ENCODE measurements at places on chromosomes 5 and 9.
A peak's percentile ranks its signal among the peaks of the same experiment; 100 is the strongest.

DNA sequence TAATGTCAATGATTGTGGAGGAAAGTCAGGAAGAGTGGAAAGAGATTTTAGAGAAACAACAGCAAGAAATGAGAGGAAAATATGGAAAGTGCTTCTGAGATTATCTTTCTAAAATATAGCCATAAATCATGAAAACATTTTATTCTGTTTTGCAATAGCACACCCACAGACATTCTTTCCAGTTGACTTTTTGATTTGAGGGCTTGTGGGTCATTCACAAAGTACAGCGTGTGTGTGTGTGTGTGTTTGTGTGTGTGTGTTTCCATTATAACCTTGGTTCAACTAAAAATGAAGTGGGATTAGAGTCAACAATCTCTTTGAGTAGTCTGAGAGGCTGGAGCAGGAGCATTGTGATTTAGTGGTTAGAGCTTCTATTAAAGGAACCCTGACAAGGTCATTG is 116.6 kb upstream of the GAS1 start:
- H3K4me3 ChIP-seq: no peak overlapping the region
- H3K27me3 ChIP-seq: peaks cover 5% of the 10 kb centered on the region
- H3K4me1 ChIP-seq: peaks cover 31% of the 10 kb centered on the region
- DNase-seq: no peak
- peaks cover 2% of the 10 kb centered on the region for H3K36me3 ChIP-seq

DNA sequence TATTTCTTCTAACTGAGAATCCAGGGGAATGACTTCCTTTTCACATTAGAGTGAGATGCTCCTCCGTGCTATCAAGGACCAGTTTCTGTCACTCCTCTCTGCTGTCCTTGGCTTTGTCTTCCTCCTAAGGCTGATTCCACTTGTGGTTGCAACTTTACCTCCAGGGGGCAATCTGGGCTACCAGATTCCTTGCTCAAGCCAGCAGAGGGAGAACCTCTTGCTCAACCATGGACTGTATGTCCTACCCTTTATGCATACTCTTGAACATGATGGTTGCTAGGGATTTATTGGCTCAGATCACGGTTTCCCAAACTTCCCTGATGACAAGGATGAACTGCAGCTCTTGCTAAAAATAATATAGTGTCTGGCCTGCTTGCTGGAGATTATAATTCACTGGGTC is 24.0 kb downstream of the NNT start:
- H3K27ac ChIP-seq: no peak overlapping the region
- peaks cover 12% of the 10 kb centered on the region for H3K4me1 ChIP-seq
- H3K27me3 ChIP-seq: no peaks in the 10 kb centered on the region

DNA sequence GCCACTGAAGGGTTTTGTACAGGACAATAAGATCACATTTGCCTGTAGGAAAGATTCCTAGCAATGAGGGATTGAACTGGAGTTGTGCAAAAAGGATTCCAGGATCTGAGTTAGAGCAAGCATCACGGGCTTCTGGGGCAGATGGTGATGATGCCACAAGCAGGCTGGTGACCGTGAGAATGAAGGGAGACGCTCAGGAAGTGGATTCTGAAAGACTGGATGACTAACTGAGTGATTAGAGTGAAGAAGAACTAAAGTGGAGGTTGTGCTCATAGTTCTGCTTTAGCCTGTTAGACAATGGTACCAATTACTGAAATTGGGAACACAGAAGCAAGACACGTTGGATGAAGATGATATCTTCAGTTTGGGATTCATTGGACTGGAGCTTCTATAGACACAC is 168.2 kb downstream of the CD180 start:
- H3K36me3 ChIP-seq: peaks cover 10% of the 10 kb centered on the region
- no peak overlapping the region for H3K27ac ChIP-seq
- H3K4me3 ChIP-seq: no peak overlapping the region
- H3K4me1 ChIP-seq: peaks cover 65% of the 10 kb centered on the region
- no peak for DNase-seq

- no peak overlapping the region for H3K4me3 ChIP-seq
- H3K27me3 ChIP-seq: peaks cover 4% of the 10 kb centered on the region
- no peak overlapping the region for H3K27ac ChIP-seq
- peaks cover 13% of the 10 kb centered on the region for H3K4me1 ChIP-seq
- peaks cover 25% of the 10 kb centered on the region for H3K36me3 ChIP-seq
- no peak for DNase-seq
These were observed 212.1 kb downstream of the SLF1 start for GRCh38 chr5:94830520-94830919.

- no peak for DNase-seq
- H3K27me3 ChIP-seq: no peaks in the 10 kb centered on the region
- H3K4me3 ChIP-seq: no peak overlapping the region
- peak overlapping the region; percentile 10 for H3K27ac ChIP-seq
- peaks cover 13% of the 10 kb centered on the region for H3K4me1 ChIP-seq
These were observed 97.6 kb upstream of the GRHPR start for GRCh38 chr9:37324691-37325490.

DNA sequence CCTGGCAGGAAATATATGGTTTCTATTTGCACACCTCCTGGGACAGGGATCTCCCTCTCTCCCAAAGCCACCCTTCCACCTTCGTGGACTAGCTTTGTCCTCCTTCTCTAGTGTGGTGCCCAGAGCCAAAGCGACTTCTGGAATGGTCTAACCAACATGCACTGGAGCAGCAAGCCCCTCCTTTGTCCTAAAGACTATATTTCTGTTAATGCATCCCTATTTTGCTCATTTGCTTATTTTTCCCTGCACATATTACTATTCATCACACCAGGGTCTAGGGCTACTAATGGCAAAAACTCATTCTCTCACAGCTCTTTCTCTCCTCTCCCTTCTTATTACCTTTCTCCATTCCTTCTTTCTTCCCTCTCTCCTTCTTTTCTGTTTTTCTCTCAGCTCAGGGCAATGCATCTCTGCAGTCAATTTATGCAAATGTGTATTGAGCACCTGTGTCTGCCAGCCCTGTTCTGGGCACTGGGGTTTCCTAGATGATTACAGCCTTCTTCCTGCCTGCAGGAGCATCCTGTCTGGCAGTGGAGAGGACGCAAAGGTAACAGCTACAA is 2.8 kb upstream of the NEURL1B start:
- no peaks in the 10 kb centered on the region for H3K36me3 ChIP-seq
- no peak for DNase-seq
- peaks cover 62% of the 10 kb centered on the region for H3K27me3 ChIP-seq
- no peak overlapping the region for H3K4me3 ChIP-seq
- H3K4me1 ChIP-seq: peaks cover 25% of the 10 kb centered on the region

DNA sequence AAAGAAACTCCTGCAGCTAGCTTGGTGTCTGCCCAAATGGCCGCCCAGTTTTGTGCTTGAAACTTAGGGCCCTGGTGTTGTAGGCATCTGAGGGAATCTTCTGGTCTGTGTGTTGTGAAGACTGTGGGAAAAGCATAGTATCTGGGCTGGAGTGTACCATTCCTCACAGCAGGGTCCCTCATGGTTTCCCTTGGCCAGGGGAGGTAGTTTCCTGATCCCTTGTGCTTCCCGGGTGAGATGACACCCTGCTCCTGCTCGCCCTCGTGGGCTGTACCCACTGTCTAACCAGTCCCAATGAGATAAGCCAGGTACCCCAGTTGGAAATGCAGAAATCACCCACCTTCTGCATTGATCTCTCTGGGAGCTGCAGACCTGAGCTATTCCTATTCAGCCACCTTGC is 182.8 kb downstream of the GDNF start:
- H3K27ac ChIP-seq: no peak overlapping the region
- peaks cover 46% of the 10 kb centered on the region for H3K36me3 ChIP-seq
- no peaks in the 10 kb centered on the region for H3K4me1 ChIP-seq
- no peak for DNase-seq

- H3K27ac ChIP-seq: peak overlapping the region; percentile 80
- H3K4me3 ChIP-seq: no peak overlapping the region
- peaks cover 32% of the 10 kb centered on the region for H3K27me3 ChIP-seq
- H3K4me1 ChIP-seq: peaks cover 55% of the 10 kb centered on the region
These were observed 50.6 kb downstream of the DMRT1 start for GRCh38 chr9:892123-892522.

GRCh38 chr9:134782921-134783698 is 97.5 kb upstream of the FCN2 start:
- no peaks in the 10 kb centered on the region for H3K36me3 ChIP-seq
- DNase-seq: no peak
- no peaks in the 10 kb centered on the region for H3K27me3 ChIP-seq

DNA sequence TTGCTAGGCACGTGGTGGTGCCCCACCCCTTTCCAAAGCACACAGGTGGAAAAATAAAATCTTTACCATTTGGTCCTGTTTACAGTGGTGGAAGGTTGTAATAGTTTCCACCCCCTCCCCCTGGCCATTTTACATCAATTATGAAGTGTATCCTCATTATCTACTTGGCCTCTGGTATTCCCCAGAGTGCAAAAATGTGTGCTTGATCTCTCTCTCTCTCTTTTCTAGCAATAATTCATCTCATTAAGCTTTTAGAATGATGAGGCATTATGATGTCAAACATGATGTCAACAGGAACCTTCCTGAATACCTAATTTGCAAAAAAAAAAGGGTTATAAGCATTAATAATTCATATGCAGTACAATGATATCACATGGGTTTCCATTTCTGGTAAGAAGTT is 3.1 kb downstream of the PDE8B start:
- DNase-seq: no peak
- H3K27me3 ChIP-seq: peaks cover 78% of the 10 kb centered on the region
- no peak overlapping the region for H3K4me3 ChIP-seq
- no peak overlapping the region for H3K27ac ChIP-seq
- H3K4me1 ChIP-seq: peaks cover 14% of the 10 kb centered on the region
- no peaks in the 10 kb centered on the region for H3K36me3 ChIP-seq

GRCh38 chr9:136267261-136268111 is 21.9 kb upstream of the QSOX2 start:
- H3K27ac ChIP-seq: no peak overlapping the region
- peaks cover 42% of the 10 kb centered on the region for H3K27me3 ChIP-seq
- H3K36me3 ChIP-seq: no peaks in the 10 kb centered on the region
- H3K4me3 ChIP-seq: peak overlapping the region; percentile 48

DNA sequence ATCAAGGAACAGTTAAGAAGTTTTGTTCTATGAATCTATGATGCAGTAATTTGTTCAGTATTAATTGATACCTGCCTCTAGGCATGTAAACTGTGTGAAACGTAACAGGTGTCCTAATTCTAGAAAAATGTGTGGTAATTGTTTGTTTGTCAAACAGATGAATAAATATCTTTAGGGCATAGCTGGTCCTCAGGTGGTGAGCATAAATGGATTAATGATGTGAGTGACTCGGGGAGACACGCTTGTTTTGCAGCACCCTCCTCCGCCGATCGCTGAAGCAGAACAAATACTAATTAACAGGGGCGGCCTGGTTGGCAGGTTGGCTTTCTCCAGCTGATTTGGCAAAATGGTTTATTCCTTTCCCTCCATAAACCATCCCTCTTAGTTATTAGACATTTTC is 88.8 kb downstream of the TLE4 start:
- H3K36me3 ChIP-seq: peaks cover 29% of the 10 kb centered on the region
- DNase-seq: peak; percentile 30
- peak overlapping the region; percentile 55 for H3K27ac ChIP-seq
- peaks cover 99% of the 10 kb centered on the region for H3K4me1 ChIP-seq
- peak overlapping the region; percentile 25 for H3K4me3 ChIP-seq
- peaks cover 3% of the 10 kb centered on the region for H3K27me3 ChIP-seq

- H3K27me3 ChIP-seq: no peaks in the 10 kb centered on the region
- DNase-seq: peak; percentile 36
- no peak overlapping the region for H3K27ac ChIP-seq
These were observed 8.0 kb upstream of the PCA3 start for GRCh38 chr9:76756268-76756640.

GRCh38 chr9:28407351-28407750 is 834.1 kb upstream of the C9orf72 start:
- H3K36me3 ChIP-seq: no peaks in the 10 kb centered on the region
- no peak for DNase-seq
- peaks cover 4% of the 10 kb centered on the region for H3K27me3 ChIP-seq
- H3K4me1 ChIP-seq: no peaks in the 10 kb centered on the region
- H3K4me3 ChIP-seq: no peak overlapping the region

DNA sequence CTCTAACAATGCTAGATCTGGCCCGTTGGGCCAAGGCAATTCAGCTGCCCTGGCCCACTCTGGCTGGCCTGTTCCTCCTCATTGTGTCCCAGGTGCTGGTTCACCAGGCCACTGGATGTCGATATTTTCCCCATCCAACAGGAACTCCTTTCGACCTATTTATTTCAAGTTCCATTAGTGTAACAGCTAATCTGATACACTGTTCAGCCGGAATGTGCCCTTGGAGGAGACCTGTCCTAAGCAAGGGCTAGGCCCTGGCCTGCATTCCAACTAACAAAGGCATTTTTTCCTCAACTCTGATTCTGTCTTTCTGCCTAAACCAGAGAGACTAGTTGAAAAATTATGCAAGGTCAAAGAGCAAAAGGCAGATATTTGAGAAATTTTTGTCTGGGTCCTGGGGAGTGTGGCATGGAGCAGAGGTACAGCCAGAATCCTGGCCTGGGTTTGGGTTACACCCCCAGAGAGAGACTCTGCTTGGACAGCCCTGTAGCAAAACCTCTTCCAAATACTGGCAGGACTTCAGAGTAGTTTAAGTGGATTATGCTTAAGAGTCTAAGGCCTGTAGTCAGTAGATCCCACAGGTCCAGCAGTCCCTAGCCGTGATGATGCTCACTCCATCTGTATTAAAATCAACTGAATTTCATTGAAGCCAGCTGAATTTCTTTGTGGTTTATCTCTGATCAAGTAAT is 36.1 kb downstream of the MARCHF11 start:
- peaks cover 4% of the 10 kb centered on the region for H3K27me3 ChIP-seq
- no peaks in the 10 kb centered on the region for H3K4me1 ChIP-seq
- H3K27ac ChIP-seq: no peak overlapping the region
- H3K36me3 ChIP-seq: no peaks in the 10 kb centered on the region

DNA sequence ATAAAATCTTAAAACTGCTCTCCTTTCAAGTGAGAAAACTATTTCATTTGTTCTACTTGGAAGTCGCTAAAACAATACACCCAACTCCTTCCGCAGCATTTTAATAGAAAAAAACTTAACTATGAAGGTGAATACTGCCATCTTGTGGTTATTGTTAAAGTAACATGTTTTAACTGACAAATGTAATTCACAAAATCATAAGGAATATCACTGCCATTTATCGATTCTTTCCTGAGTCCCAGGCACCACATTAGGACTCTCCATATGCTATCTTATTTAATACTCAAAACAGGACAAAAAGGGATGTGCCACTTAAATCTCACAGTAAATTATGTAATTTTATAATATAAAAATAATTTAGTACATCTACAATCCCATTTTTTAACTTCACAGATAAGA is 130.5 kb upstream of the ITGA1 start:
- H3K27ac ChIP-seq: no peak overlapping the region
- no peak overlapping the region for H3K4me3 ChIP-seq
- H3K27me3 ChIP-seq: no peaks in the 10 kb centered on the region
- H3K36me3 ChIP-seq: no peaks in the 10 kb centered on the region
- H3K4me1 ChIP-seq: no peaks in the 10 kb centered on the region
